ENCODE measurements at places on chromosomes 2 and 18.

GRCh38 chr18:57207124-57207916, 60.4 kb downstream of the BOD1L2 start:
- DNase-seq: no peak

- no peak for DNase-seq
These were observed 6.3 kb upstream of the EN1 start for GRCh38 chr2:118853651-118854291.

DNA sequence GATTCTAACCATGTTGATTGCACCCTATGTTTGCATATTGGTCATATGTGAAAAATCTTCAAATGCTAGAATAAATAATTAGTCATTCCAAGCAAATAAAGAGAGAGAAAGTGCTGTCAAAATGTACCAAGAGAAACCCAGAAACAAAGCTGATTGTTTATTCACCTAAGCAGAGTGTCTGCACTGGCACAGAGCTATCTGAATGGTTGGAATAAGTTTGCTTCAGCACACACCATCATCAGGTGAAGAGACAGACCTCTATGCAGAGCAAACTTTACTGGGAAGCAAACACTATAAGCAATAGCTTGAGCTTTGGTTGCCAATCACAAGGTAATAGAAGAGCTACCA, 25.4 kb downstream of the DSG4 start:
- DNase-seq: no peak

DNA sequence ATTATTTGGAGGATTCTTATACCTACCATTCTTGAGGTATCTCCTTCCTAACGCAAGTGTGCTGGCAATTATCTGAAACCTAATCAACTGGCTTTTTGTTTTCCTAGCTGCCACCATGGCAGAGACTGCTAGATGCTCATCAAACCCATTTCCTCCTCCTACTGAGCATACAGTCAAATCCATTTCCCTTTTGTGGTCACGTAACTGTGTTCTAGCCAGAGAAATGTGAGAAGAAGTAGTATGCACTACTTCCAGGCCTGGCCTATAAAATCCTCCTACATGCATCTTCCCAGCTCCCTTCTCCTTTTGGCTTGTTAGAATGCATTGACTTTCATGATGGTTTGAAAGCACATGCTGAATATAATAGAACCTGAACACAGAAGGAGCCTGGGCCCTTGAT, 494.1 kb upstream of the MEIS1 start:
- no peak for DNase-seq

- no peak for DNase-seq
These were observed 8.6 kb downstream of the FAM171B start for GRCh38 chr2:186702501-186702900.

DNA sequence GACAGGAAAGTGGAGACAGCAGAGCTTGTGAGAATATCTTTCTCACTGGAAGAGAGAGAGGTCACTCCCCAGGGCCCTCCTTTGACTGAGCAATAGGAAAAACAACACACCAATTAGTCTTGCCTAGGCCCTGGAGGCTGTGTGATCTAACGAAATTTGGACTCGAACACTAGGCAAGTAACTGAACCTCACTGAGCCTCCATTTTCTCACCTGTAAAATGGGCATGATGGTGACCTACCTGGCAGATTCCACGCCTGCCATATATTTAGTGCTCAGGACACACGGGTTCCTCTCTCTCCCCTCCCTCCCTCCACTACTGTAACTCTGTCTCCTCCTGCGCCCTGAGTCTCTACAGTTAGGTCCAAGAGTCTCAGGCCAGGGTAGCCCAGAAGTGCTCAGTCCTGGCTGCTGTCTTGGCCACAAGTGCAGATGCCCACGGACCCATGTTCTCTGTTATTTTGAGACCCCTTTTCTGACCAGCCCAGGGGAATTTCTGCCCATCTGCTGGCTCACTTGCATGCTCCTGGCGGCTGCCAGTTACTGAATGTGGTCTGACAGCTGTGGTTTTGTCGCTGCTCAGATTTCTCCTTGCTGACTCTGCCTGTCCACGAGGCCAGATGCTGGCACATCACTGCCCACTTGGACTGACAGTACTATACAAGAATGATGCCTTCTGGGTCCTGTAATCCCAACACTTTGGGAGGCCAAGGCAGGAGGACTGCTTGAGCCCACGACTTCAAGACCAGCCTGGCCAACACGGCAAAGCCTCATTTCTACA, 9.6 kb upstream of the GIGYF2 start:
- DNase-seq: no peak

- DNase-seq: no peak
These were observed 35.7 kb downstream of the XRCC5 start for GRCh38 chr2:216144857-216145256.

DNA sequence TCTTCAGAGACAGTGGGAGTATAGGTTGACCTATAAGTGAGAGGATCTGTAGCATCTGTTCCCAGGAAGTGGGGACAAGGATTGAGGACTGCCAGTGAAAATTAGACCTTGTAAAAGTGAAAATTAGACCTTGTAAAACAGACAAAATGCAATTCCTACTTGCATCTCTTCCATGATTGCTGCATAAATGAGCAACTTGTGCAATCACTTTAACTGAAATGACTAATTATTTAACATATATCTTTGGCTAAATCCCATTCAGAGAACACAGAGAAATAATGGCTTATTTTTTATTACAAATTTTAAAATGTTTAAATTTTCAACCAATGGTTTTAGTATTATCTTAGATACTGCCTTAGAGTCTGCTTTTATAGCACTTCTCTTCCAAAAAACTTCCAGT, 67.2 kb upstream of the NABP1 start:
- DNase-seq: no peak

DNA sequence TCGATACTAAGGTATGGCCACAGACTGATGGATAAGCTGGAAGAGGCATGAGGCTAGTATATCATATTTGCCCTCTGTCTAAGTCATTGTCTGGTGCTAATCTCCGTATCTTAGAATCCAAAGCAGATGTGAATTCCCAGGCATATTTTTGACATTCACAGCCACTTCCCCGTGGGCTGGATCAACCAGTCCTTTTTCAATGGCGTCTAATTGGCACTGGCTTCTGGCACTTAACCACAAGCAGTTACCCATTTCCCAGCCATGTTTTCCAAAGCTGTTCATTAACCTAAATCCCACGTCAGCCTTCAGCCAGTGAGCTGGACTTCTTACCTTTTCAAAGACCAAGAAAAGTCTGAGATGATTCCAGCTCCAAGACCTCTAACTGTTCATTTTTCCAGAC, 20.7 kb upstream of the ZNF407 start:
- DNase-seq: peak; percentile 26

DNA sequence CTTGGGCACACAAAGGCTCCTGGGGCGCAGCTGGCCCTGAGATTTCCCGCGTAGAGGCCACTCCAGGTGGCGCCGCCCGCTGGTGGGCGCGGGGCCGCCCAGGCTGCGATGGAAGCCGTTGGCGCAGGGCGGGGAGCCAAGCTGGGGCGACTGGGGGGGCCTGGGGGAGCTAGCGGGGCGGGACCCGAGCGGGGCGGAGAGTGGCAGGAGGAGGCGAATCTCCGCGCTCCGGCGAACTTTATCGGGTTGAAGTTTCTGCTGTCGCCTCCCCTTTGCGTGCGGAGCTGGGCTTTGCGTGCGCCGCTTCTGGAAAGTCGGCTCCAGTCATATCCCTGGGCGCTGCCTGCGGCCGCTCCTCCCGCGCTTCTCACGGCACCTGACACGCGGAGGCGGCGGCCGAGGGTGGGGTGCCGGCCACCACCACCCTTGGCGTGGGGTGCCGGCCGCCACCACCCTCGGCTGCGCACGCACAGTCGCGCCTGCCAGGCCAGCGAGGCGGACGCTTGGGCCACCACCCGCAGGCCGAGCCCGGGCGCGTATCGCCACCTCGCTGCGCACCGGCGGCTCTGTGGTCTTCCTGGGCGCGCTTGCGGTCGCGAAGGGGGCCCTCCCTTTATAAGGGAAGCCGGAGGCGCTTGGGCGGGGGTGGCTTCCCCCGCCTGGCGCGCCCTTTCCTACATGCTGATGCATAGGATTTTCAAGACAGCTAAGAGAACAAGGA, 919 bp upstream of the CYP1B1 start:
- DNase-seq: peak; percentile 67

DNA sequence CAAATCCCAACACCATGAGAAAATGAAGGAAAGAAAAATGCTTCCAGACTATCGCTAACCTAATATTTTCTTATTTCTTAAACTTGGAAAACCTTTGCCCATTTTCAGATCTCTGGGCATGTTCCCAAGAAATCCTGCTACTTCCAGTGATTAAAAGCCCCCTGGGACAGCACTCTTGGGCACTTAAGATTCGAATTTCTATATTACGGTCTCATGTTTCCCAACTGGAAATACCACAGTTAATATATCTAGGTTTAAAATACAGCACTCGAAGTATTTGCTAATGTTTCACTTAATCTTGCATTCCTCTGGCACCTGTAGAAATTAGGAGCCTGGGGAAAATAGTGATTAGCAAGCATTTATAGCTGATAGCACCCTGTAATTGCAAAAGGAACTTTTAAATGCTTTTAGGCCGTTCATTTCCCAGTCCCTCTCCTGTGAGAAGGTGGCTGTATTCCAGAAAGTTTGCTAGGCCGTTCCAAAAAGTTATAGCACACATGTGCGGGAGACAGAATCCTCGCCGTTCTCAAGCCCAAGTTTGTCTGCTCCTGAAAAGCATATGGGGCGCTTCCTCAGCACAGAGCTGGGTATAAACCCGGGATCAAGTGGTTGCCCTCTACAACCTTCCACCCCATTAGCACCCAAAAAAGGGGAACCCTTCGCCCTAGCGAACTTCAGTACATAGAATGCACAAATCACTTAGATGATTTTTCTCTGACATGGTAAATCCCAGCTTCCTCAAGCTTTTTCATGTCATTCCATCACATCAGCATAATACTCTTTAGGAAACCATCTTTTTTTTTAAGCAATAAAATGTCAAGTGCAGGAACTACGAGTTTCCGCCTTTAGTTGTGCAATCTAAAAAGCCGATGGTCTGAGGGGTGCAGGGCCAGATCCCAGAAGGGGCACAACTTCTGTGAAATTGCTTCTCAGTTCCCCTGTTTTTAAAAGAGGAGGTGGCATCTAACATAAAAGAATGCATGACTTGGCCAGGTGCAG, 60.6 kb downstream of the DIPK1C start:
- no peak for DNase-seq

GRCh38 chr2:215272918-215273317, 38.9 kb upstream of the ATIC start:
- no peak for DNase-seq

DNA sequence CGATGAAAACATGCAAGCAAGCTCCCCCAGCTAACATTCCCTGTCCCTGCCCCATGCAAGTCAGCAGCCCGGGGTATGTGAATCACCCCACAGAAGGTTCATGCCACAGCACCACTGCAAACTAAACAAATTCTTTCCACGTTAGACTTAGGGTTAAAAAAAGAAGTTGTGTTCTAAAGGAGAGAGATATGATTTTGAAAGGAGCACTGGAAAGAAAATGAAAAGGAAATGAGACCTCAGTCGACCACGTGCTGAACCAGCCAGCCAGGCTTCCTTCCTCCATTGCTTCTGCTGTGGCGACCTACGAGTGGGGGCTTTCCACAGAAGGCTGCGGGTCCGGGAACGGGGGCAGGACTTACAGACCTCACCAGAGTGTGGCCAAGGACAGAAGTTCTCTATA, 52.0 kb downstream of the ARL4C start:
- no peak for DNase-seq

GRCh38 chr2:38095996-38096861, 20.3 kb upstream of the CYP1B1 start:
- peak; percentile 69 for DNase-seq

GRCh38 chr18:40670668-40671375, 1284.2 kb upstream of the PIK3C3 start:
- DNase-seq: no peak

DNA sequence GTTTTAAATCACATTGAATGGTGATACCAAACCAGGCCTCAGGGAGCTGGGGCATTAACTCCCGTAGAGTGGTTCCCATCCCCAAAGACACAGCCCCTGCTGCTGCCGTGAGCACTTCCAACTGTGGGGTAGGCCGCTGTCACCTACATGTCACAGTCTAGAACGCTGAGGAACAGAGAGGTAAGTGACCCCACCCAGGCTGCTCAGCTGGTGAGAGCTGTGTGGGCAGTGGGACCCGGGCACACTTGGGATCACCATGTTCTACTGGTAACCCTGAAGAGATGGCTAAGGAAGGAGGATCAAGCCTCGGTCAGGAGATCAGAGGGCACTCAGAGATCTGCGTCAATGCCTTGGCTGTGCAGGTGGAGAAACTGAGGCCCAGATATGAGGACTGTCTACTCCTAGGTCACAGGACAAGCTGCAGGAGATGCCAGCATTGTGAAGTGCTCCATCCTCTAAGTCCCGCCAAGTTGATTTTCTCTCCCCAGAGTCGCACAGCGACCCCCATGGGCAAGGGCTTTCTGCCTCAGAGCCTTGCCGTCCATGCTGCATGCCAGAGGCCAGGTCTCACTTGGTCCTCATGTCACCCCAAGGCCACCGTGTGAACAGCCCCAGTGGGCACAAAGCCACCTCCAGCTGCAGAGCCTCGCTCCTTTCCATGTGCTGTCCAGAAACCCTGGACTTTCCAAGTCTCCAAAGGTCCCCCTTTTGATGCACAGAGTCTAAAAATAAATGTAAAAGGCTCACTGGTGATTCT, 144.2 kb upstream of the OTOS start:
- no peak for DNase-seq

DNA sequence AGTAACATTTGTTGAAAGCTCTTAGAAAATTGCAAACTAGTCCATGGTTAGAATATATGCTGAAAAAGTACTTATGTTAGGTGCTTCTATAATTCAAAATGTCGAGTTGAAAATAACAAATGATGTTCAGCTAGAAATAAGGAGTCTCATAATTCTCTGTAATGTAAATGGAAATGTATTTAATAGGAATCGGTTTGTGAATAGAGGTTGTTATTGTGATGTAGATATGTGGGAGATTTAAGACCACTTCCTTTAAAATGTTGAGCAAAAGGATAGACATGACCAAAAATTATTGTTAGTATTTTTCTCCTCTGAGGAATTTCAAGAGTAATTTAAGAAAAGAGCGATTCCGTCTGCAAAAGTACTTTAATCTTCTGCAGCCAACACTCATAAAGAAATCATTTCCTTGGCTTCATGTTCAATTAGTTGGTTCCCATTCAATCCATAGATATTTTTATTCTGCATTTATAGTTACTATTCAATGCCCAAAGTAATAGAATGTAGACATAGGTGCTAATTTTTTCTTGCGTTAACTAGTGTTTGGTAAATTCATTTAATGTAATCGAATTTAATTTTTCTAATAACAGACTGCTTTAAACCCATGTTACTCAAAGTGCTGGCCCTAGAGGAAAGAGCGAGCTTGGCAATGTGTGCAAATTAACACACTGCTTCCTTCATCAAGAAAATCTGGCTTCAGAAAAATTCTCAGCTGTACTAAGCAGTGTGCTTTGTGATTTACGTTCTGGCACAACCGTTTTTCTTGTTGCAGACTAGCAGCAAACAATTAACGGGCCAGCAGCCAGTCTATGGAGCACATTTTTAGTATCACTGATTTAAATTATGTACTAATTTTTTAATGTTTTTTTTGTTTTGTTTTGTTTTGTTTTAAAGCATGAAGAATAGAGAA, 32.2 kb downstream of the FN1 start:
- peak; percentile 95 for DNase-seq

- no peak for DNase-seq
These were observed 368.6 kb downstream of the GRB14 start for GRCh38 chr2:164252568-164253287.

- no peak for DNase-seq
These were observed 647.9 kb downstream of the PLCL1 start for GRCh38 chr2:198452327-198452726.

All from HAP-1 (cell line).